CD4-positive, alpha-beta T cell (primary cell): ENCODE measurements at places on chromosomes 3 and 15.

DNA sequence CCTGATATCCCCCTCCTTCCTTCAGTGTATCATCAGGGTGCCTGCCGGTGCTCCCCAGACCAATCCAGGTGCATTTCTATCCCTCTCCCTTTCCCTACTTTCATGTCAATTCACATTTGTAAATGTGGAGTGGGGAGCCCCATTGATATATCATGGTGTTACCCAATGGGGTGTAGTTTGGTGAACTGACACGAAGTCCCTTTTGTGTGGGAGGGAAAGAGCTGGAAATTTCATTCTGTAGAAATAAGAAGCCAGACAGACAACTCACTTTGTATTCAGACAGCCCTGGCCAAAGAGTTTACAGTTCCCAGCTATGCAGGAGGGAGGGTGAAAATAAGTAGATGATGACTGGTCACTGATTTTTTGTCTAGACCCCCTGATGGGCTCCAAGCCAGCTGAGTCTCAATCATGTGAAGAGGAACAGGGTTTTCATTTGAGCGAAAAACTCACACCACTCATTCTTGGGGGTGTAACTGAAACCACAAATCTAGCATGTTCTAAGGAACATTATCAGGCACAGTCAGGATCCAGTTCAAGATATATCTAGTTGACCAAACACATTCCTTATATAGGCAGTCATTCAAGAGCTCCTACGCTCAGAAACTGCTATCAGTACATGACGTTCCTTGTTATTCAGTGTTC lies 58.9 kb downstream of the LMCD1 start:
- no peak for DNase-seq

DNA sequence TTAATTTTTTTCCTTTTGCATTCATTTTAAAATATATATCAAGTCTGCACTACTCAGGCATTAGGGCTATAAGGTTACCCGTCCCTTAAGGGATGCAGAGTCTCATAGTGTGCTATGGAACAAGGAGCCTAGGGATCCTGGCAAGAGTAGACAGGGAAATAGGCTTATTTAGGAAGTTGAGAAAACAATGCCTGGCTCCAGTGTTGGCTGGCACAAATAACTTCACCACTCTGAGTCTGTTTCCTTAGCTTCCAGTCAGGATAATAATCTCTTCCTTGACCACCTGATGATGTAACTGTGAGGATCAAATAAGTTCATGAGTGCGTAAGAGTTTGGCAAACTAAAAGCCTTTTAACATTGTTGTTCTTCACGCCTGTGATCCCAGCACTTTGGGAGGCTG lies 540.8 kb upstream of the IL12A start:
- DNase-seq: no peak

DNA sequence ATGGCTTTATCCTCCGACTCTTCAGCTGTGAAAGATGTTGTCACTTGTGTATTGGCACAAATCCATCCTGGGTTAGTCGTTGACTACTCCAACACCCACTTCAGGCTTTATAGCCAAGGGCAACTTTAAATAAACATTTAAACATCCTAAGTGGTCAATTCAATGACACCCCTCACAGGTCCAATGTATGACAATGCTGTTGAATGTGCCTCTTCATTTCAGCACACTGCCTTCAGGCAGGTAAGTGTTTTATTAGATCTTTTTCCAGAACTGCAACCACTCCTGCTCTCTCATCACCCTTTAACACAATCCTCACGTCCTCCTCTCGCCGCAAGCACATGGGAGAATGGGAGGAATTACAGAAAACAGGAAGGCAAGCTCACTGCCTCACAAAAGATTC lies 30.3 kb downstream of the IL12A start:
- DNase-seq: no peak

GRCh38 chr15:96093063-96093462 lies 237.4 kb upstream of the NR2F2 start:
- DNase-seq: no peak

GRCh38 chr15:22968366-22968765 lies 11.8 kb downstream of the CYFIP1 start:
- DNase-seq: no peak

DNA sequence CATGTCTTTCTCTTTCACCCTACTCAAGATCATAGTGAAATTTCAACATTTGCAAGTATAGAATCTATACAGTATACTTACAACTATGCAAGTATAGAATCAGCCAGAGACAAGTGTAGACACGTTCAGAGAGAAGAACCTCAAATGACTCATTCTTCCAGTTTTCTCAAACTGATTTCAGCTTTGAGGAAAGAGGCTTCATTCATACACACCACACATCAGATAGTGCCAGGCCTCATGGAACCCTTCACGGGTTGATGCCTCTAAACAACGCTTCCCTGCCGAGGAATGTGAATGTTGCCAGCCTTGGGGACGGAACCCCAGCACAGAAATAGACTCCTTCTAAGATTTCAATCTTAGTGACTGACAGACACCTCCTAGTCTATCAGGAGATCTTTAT lies 135.7 kb downstream of the FOXP1 start:
- DNase-seq: no peak

DNA sequence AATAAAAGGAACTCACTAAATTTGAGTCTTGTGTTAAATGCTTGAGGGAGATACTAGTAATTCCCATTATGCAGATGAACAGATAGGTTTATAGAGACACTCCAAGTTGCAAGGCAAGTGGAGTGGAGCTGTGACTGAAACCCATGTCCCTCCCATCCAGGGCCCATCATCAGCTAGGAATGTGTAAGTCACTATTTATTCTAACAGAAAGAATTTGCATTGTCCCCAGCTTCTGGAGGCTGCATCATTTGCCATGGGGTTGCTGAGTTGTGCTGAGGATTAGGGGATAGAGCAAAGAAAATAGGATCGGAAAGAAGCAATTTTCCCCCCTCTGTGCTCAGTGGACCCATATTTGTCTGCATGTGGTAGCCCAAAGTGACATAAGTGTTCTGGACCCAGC lies 197.4 kb upstream of the RGMA start:
- DNase-seq: no peak

DNA sequence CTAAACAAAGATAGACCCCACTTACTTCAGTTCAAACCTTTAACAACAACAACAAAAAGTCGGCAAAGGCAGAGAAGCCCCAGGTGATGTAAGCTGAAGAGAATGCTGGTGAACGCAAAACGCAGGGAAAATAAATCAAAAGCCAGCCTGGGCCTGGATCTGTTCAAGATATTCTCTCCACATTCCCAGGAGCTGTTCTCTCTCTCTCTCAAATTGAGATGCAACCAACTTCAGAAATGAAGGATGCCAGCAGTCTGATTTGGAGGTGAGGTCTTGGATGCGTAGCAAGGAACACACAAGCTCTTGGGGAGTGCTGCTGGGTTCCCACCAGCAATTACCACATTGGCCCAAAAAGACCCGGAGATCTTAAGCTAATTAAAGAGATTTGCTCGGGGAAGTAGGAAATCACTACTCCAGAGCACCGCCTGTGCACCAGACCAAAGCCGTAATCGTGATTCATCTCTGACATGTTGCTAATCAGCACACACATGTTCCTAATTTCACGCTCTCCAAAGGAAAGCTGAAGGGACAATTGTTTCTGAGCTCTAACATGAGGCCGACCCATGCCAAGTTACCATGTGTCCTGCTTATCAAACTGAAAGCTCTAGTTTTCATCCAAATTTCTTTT lies 37.1 kb downstream of the IL17RD start:
- no peak for DNase-seq

DNA sequence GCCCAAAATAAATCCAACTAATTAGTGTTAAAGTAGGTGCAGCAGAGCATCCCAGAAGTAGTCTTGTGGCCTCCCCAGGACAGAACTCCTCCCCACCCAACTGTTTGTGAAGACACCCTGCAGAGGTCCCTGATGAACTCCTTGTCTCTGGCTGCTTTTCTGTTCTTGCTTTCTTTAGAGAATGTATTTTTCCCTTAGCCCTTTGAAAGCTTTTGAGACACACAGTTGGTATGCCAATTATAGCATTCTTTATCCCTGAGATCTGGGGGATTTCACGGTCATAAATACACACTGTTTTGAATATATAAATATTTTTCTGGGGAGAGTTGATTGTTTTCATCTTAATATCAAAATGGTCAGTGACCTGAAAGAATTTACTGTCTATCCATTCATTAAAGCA lies 9.8 kb downstream of the TFG start:
- no peak for DNase-seq

DNA sequence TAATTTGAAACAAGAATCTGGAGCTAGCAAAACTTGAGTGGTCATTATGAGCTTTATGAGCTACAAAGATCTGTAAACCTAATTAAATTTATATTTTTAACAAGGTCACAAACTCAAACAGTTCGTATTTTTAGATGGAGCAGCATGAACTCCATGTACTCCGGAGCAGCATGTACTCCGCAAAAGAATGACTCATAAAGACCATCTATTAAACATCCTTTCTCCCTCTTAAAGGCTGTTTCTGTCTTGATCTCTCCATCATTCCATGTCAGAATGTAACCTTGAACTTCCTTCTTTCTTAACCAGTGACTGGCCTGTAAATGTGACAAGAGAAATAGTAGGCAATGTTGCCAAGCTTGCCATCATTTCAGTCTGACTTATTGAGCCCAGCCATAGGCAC lies 696.9 kb downstream of the ZNF385D start:
- DNase-seq: no peak

DNA sequence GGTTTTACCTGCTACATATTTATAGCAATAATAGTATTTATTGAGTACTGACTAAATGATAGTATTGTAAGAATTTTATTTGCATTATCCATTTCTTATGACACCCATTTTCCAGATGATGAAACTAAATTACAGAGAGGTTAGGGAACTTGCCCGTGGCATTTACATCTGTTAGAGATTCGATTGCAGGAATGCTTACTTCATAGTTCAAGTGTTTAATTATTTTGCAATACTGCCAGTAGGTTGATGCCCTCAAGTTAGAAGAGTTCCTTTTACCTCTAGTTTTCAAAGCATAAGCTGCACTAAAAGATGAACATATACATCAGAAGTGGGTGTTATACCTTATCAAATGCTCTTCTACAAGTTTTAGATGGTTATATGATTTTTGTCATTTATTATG lies 362.8 kb upstream of the RGMA start:
- no peak for DNase-seq

GRCh38 chr3:5431811-5432378 lies 244.4 kb downstream of the EDEM1 start:
- DNase-seq: peak; percentile 49

DNA sequence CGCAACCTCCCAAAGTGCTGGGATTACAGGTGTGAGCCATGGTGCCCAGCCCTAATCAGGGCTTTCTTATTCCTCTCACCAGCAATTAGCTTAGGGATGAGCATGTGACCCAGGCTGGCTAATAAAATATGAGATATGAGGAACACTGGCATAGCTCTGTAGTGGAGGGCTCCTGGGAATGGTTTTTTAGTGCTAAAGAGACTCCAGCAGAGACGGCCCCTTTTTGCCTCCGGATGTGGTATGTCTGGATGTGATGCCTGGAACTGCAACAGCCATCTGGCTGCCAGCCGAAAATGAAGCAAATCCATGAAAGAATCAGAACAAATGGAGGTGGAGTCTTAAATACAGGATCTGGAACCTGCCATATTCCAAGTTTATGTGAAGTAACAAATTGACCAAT lies 69.1 kb upstream of the MAGI1 start:
- DNase-seq: no peak

GRCh38 chr3:59267021-59267420 lies 217.2 kb upstream of the CFAP20DC start:
- no peak for DNase-seq

DNA sequence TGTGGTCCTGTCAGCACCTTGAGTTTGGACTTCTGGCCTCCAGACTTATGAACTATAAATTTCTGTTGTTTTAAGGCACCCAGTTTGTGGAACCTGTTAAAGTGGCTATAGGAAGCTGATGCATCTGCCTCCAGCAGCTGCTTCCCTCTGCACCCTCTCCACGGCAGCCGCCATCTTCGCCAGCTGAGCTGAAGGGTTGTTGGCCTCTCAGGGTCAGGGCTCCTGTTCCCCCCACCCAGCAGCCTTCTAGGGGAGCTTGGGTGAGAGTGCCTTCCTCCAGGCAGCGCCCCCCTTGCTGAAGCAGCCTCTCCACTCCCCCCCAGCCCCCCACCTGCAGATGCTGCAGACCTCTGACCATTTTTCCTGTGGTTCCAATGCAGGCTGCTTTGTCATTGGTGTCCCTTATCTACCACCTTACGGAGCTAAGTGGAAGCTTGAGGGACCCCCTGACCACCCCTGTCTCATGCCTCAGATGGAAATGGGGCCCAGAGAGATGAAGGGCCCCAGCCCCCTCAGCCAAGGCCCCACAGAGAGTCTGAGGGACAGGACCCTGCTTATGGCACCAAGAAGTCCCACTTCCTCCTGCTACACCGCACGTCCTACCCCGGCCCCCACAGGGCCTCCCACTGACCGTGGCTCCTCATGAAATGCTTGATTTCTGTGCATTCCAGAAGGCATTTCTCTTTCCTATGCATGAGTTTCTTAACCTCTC lies 61.4 kb upstream of the TLE3 start:
- DNase-seq: no peak

- no peak for DNase-seq
These were observed 41.6 kb downstream of the GSK3B start for GRCh38 chr3:120052677-120053076.

DNA sequence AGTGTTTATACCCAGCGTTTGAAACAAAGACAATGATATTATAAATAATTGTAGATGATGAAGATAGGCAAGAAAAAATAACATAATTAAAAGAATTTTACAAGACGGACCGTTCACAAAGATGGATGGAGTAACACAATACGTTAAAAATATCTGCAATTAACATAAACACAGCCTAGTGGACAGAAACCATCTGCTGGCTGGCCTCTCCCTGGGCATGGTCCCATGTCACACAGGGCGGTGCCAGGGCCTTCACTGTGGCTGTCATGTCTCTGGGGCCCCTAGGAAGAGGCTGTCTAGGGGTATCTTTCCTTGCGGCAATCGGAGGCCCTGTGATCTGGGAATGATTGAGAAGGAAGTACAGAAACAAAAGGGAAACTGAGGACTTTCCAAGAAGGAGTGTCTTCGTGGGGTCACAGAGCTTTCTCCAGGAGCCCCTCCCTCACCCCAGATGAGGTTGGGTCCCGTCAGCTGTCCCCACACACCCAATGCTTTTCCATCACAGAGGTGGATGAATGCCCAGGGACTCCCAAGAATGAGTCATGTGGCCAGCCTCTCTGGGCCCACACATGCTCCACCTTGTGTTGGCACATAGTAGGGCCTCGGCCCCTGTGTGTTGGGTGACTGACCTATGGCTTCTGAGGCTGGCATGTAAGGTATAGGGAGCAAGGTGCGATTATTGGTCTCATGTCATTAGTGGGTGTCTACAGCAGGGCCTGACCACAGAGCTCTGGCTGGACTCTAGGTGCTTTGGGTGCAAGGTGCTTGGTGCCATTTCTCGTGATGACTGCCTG lies 87.1 kb downstream of the DNAJB8 start:
- DNase-seq: no peak

DNA sequence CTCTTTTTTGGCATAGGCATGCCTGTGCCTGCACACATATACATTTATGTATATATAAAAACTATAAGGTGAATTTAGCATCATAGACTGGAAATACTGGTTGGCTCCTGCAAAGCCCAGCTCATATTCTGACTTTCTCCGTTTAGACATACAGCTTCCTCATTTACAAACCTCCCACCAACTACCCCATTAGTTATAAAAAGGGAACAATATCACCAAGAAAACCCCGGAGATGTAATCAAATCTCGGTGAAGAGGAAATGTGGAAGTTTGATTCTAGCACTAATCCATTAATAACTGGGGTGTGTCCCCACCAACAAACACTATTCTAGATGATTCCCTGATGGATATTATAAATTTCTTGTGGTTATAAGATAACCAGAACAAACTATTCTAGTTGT lies 517.7 kb upstream of the TBL1XR1 start:
- DNase-seq: no peak

GRCh38 chr3:101962055-101962454 lies 112.7 kb downstream of the NFKBIZ start:
- no peak for DNase-seq
